CD4-positive, alpha-beta T cell treated with Interleukin-12 subunit alpha and Interleukin-12 subunit beta, for 1 hour (primary cell): ENCODE measurements at places on chromosomes 6 and 20.

GRCh38 chr20:2741881-2742280 lies 49.3 kb downstream of the EBF4 start:
- DNase-seq, result peak; percentile 20

GRCh38 chr6:134766497-134766896 lies 183.4 kb downstream of the ALDH8A1 start:
- DNase-seq, result no peak

DNA sequence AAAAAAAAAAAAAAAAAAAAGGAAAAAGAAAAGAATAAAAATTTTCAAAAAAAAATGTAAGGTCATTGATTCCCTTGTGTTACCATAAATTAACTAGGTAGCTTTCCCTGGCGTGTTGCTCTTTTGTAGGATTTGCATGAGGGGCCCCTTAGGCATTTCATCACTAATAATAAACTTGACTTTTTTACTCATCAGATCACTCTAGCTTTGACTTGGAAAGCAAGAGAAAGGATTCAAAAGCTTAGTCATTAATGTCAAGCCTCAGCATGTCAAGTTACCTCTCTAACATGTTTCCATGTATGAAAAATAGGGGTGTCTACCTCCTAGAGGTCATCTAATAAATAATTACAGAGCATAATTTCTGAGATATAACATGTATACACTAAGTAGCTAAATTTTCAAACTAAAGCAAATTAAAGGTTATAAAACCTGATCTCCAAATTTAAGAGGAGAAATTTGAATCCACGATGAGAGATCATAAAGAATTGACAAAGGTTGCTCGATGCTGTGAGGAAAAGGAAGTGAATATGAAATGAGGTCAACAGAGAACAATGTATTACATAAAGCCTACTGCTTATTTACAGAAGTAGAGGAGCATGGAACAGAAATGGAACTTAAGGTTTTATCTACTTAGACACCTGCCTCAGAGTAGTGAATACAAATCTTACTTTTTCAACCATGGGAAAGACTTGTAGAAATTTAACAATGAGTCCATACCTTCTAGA lies 86.8 kb downstream of the ARHGAP18 start:
- no peak for DNase-seq

DNA sequence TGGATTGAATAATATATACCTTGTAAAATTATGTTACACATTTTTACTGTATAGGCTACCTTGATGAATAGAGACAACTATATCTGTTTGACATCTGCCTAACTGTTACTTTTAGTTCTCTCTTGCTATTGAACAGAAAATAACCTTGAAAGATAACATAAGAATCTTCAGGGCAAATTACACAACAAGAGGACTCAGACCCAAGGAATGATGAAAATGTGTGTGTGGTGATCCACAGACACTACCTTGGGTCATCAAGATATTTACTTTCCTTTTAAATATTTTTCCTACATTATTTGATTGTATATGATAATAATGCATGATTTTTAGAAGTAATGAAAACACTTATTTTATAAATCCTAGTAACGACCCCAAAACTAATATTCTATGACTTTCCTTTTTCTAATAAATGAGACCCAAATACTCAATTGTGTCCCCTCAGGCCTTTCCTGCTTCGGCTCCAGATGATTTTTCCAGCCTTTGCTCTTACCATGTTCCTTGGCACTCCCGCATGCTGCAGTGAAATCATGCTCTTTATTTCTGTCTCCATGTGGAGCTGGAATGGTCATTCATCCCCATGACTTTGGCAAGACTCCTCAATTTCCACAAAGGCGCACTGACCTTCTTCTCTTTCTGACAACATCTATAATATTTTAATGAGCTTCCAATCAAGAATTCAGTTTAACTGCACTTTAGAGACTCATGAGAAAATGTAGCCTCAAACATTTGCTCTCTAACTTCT lies 187.6 kb downstream of the EPM2A start:
- no peak for DNase-seq

- DNase-seq, result no peak
These were observed 541.6 kb upstream of the POU3F2 start for GRCh38 chr6:98292810-98293209.

- DNase-seq, result no peak
These were observed 207.7 kb downstream of the TBX18 start for GRCh38 chr6:84556541-84557335.

- DNase-seq, result no peak
These were observed at the start of gene COL21A1 for GRCh38 chr6:56246881-56247653. Gene COL21A1 (minus strand): TSS chr6:56247580. CDS start chr6:56182618, 64,962 bp downstream.

GRCh38 chr6:84057908-84058307 lies 24.3 kb downstream of the MRAP2 start:
- no peak for DNase-seq

DNA sequence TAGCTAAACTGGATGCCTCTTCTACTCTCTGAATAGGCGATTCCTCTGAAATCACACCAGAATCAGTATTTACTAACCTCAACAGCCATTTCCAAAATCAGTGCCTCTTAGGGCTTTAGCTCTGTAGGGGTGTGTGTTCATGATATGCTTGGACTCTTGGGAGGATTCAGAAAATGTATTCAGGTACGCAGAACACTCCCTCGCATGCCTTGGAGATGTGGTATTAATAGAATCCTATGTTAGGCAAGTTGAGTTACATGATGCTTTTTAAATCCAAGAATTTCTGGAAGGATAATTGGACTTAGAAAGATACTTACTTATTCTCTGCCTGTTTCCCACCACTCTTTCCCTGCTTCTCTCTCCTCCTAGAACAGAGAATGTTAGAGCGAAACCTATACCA lies 31.8 kb upstream of the PBOV1 start:
- DNase-seq, result no peak

- no peak for DNase-seq
These were observed 7.0 kb downstream of the CD2AP start for GRCh38 chr6:47484616-47485015.

DNA sequence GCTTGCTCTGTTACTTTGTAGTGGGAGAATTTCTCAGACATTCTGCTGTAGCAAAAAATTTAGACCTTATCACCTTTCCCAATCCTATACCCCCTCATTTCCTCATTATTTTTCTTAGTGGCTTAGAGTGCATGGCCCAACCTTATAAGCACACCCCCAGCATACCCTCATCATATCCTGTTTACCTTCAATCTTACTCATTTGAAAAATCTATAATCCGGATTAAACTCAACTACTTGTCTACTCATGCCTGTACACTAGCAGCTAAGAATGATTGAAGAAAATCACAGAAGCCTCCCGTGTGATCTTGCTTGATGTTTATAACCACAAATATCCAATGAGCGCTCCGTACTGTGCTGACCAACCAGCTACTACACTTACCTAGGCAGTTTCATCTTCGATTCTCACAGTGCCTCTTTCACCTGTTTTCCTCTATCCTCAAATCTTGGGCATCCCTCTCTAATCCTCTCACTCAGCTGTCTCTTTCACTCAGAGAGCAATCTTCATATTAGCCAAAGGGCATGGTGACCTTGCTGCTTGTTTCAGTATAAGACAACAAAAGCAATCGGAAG lies 36.6 kb downstream of the AIG1 start:
- peak; percentile 35 for DNase-seq

DNA sequence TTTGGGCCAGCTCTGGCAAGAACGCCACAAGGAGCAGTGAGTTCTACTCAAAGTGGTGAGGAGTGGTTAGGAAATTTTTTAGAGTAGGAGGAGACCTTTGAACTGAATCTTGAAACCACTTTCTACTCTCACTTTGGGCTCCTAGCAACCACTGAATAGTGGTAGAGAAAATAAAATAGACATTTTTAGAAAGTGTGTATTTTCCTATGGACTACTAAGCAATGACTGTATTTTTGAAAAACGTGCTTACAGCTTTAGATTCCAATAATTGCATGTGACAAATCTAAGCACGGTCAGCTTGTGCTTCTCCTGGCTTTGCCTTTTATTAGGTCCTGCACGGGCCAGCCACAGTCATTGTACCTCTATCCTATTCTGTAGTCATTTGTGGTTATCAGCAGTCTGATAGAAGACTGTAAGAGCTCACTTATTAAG lies 8.7 kb upstream of the IFNGR1 start:
- DNase-seq, result no peak

- no peak for DNase-seq
These were observed 64.9 kb upstream of the MEI4 start for GRCh38 chr6:77587963-77588362.

- DNase-seq, result no peak
These were observed 136.9 kb upstream of the SUPT3H start for GRCh38 chr6:45514454-45515230.

DNA sequence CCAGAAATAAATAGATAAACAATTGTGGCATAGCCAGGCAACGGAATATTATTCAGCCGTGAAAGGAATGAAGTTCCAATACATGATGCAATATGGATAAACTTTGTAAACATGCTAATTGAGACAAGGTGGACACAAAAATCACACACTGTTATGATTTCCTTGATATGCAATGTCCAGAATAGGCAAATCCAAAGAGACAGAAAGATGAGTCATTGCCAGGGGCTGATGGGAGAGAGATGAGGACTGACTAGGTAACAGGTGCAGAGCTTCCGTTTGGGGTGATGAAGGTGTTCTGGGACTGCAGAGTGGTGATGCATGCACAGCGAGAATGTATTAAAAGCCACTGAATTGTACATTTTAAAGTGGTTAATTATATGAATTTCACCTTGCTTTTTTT lies 31.1 kb upstream of the SPO11 start:
- DNase-seq, result no peak

- DNase-seq, result peak; percentile 47
These were observed 4.9 kb upstream of the DLL1 start for GRCh38 chr6:170295510-170296422.

- DNase-seq, result peak; percentile 64
These were observed 19.8 kb upstream of the MAP1LC3A start for GRCh38 chr20:34538671-34539123.
